ENCODE measurements at places on chromosomes 16 and 17. TPM values are rescaled to one million over a fixed set of nuclear protein-coding genes. Genes with fewer than 3 reads are reported as not detected.
A peak's percentile ranks its signal among the peaks of the same experiment; 100 is the strongest.

Gene ZNF286A
- total RNA-seq, result 25.7 TPM

Gene ST6GALNAC1
- 3.6 TPM for total RNA-seq

- H3K4me3 ChIP-seq, result no peak overlapping the region
- H3K27ac ChIP-seq, result no peak overlapping the region
- DNase-seq, result no peak
Measured at GRCh38 chr17:82015311-82015971, 7.2 kb downstream of the CENPX start.

DNA sequence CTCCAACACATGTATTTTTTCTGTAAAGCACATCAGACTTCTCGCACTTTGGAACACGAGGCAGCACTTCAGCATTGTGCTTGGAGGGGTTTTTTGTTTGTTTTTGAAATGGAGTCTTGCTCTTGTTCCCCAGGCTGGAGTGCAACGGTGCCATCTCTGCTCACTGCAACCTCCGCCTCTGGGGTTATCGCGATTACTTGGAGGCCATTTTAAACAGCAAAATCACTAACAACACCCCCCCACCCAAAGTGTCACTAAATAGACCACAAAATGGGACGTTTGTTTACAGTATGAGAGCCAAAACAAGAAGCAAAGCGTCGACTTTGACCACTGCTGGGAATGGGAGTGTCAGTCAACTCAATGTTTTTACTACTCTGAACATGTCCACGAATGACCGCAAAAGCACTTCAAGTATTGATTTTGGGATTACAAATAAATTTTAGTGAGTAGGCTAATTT lies 9.0 kb upstream of the C16orf87 start:
- H3K27me3 ChIP-seq, result peaks cover 7% of the 10 kb centered on the region
- H3K4me1 ChIP-seq, result no peaks in the 10 kb centered on the region
- H3K27ac ChIP-seq, result no peak overlapping the region
- no peak for DNase-seq
- H3K4me3 ChIP-seq, result no peak overlapping the region
- no peaks in the 10 kb centered on the region for H3K36me3 ChIP-seq

DNA sequence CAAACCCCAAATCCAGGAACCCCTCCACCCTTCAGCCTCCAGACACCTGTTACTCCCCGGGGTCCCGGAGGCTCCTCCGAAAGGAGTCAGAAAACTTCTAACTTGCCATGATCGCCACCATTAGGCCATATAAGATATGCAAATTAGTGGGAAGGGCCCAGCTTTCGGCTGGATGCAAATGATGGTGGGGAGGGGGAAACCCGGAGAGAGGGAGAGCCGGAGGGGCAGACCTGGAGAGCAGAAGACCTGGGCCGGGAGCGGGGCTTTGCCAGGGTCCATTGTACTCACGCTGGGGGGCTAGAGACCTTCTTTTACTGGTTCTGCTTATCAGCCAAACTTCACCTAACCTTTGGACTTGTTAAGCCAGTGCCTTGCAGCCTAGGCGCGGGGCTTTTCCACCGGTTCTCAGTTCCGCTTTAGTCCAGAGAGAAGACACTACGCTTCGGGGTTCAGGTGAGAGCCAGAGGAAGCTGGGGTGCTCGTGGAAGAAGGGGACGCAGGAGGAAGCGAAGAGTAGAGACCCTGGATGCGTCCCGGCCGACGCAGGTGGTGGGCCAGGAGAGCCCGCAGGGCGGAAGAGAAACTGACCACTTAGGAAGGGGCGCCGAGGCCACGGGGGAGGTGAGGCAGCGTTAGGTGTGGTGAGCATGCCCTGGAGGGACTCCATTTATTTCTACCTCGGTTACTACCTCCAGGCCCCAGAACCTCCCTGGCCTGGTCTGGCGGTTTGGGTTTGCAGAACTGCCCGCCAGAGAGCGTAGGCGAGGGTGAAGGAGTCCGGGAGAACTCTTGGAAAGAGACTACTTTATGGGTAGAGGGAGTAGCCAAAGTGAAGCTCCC lies at the start of gene HNF1B:
TSS of gene HNF1B (minus strand) at position 99 of the 840 bp plus-strand sequence. CDS start 175 bp downstream, outside the sequence.
- DNase-seq, result no peak
- H3K4me3 ChIP-seq, result peak within 1 kb of the TSS; percentile 16
- no peaks in the 10 kb centered on the region for H3K36me3 ChIP-seq
- H3K4me1 ChIP-seq, result no peaks in the 10 kb centered on the region
